ENCODE measurements at places on chromosomes 4 and X. TPM values are rescaled to one million over a fixed set of nuclear protein-coding genes. Genes with fewer than 3 reads are reported as not detected.
A peak's percentile ranks its signal among the peaks of the same experiment; 100 is the strongest.

HTN3 gene
- total RNA-seq, result not detected

SNCA gene
- total RNA-seq, result 0.19 TPM

GRCh38 chrX:149462849-149463248, 42.3 kb downstream of the IDS start:
- no peak for DNase-seq

- peak; percentile 71 for DNase-seq
Measured at GRCh38 chrX:154738011-154738738, 12.7 kb downstream of the GAB3 start.

GRCh38 chr4:181982437-181982836, 260.8 kb upstream of the TENM3 start:
- DNase-seq, result no peak

- DNase-seq, result no peak
Measured at GRCh38 chr4:183533698-183534097, 28.8 kb downstream of the ING2 start.

- no peak for DNase-seq
Measured at GRCh38 chr4:105808030-105808749, 87.1 kb upstream of the NPNT start.

DNA sequence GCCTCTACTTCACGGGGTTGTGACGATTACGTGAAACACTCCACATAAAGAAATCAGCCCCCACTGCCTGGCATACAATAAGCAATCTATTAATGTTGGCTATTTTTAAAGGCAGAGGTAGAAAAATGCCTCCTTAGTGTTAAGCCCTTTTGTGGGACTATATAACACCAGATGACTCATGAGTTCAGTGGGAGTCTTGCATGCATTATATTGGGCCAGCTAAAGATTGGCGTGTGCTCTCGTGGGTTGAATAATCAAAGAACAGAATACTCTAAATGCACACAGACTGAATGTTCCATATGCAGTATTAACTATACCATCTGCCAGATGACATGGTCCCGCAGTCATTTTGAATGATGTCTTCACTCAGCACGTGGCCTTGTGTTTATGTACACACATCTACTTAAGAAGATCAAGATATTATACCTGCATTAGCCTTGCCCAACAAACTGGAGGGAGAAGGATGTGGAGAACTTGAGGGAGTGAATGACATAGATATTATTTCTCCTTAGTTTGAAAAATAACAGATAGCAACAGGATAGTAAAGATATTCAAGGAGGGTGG, 85.0 kb upstream of the MYOZ2 start:
- no peak for DNase-seq

DNA sequence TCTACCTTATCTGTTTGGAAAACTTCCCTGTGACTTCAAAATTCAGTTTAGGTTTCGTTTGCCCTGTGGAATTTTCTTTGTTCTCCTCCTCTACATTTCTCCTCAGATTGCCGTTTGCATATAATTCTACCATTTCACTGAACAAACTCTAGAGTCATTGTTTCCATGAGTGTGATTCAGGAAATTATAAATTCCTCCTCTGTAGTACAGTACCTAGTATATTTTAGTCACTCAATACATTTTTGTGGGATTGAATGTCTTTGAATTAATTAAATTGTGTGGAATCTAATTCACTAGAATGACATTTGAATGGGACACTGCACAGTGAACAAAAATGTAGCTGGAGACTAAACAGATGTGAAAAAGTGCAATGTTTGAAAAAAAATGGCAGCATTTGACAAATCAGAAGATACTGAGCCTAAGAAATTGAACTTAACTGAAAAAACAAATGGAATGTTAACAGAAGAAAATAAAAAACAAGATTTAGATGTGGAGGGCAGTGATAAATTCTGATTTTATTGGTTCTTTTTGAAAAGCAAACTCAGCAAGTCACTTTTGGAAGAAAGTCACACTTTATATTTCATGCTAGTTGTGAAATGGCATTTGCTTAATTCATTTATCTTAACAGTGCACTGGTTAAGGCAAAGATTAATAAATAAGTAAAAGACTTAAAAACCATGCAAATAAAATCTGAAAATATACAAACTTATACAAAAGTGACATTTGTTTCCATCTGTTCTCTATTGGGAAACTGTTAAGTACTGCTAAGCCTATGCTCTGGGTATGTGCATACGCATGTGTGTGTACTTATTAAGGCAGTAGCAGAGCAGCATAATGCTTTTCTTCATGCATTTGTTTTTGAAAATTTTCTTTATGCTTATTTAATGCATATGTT, 512.3 kb downstream of the FAT4 start:
- DNase-seq, result no peak

DNA sequence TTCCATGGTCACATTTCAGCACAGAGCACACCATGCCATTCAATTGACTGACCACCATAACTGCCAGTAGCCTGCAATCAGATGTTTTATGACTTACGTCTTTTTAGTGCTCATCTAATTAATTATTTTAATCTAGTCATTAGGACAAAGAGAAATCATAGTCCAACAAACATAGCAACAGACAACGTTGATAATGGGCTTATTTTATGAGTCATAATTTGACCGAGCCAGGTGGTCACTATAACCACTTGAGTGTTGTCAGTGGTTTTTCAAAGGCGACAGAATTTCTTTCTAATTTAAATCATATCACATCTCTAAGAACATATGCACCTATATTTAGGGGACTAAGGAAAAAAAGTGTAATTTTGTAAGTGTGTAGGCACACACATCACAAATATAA, 1.9 kb downstream of the SEC24D start:
- peak; percentile 43 for DNase-seq

GRCh38 chr4:8297691-8298485, 28.3 kb downstream of the HTRA3 start:
- no peak for DNase-seq

DNA sequence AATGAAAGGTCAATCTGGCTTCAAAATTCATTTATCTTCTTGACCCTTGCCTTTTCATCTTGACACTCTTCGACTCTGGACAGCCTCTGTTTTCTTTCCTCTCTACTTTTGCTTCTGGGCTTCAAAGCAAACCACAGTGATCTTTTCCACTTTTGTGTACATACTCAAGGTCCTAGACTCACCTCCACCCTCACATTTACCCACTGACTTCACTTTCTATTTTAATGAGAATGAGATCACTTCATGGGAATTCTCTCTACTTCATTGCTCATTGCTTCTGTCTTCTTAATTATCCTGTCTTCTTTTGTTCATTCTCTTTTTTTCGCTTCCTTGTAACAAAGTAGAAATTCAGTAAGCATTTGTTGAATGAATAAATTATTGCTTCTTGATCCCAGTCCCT, 330.1 kb upstream of the HAND2 start:
- no peak for DNase-seq

- DNase-seq, result no peak
Measured at GRCh38 chr4:182206916-182207315, 36.3 kb upstream of the TENM3 start.

GRCh38 chrX:107742700-107743191, 32.8 kb downstream of the TSC22D3 start:
- DNase-seq, result no peak

GRCh38 chr4:103786014-103786413, 66.2 kb upstream of the TACR3 start:
- DNase-seq, result peak; percentile 53

GRCh38 chr4:14592950-14593349, 409.3 kb upstream of the CPEB2 start:
- no peak for DNase-seq

DNA sequence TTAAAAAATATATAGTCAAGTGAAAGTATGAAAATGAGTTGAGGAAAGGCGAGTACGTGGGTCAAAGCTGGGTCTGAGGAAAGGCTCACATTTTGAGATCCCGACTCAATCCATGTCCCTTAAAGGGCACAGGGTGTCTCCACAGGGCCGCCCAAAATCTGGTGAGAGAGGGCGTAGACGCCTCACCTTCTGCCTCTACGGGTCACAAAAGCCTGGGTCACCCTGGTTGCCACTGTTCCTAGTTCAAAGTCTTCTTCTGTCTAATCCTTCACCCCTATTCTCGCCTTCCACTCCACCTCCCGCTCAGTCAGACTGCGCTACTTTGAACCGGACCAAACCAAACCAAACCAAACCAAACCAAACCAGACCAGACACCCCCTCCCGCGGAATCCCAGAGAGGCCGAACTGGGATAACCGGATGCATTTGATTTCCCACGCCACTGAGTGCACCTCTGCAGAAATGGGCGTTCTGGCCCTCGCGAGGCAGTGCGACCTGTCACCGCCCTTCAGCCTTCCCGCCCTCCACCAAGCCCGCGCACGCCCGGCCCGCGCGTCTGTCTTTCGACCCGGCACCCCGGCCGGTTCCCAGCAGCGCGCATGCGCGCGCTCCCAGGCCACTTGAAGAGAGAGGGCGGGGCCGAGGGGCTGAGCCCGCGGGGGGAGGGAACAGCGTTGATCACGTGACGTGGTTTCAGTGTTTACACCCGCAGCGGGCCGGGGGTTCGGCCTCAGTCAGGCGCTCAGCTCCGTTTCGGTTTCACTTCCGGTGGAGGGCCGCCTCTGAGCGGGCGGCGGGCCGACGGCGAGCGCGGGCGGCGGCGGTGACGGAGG, at the start of gene FMR1:
Gene FMR1, plus strand, starts transcription at position 728 of the 831 bp plus-strand sequence. CDS start 261 bp downstream, outside the sequence.
- DNase-seq, result peak; percentile 98

- DNase-seq, result no peak
Measured at GRCh38 chr4:41079881-41080560, 134.3 kb downstream of the APBB2 start.

Measured in activated CD4-positive, alpha-beta T cell treated with anti-CD3 and anti-CD28 coated beads, Interleukin-2, amount 10 ng/mL, durations not matched to agents 24 days and 14 days (primary cell).